Activated T-cell treated with anti-CD3 and anti-CD28 coated beads, Interleukin-2, amount 50 U/mL, for 72 hours (primary cell): ENCODE measurements at places on chromosomes 13 and 19. TPM values are rescaled to one million over a fixed set of nuclear protein-coding genes. Genes with fewer than 3 reads are reported as not detected.
A peak's percentile ranks its signal among the peaks of the same experiment; 100 is the strongest.

DNA sequence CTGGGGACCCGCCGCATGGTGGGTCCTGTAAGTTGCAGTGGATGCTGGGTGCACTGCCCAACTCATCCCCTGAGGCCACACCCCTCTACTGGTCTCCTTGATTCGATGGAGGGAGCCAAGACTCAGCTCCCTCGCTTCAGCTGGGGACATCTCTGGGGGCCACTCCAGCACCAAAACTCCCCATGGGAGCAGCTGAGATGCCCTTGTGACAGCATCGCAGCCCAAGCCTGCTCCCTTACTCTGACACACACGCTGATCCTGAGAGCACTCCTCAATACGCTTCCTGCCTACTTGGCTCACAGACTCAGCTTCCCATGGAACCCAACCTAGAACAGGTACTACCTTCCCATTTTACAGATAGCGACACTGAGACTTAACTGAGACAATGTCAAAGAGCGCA, 56.2 kb downstream of the PEPD start:
- DNase-seq: no peak

DNA sequence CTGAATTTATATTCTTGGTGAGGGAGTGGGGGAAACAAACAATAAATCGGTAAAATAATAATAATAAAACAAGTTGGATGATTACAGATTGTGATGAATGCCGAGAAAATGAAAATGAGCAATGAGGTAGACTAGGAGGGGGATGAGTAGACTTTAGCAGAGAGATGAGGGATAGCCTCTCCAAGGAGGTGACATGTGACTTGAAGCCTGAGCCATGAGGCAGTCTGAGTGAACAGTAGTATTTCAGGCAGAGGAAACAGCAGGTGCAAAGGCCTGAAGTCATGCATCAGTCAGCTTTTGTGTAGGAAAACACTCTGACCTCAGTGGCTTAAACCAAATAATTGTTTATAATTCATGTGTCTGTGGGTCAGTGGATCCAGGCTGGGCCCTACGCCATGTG, 4.6 kb downstream of the ZNF135 start:
- no peak for DNase-seq

GRCh38 chr19:33376423-33376822, 2.9 kb downstream of the CEBPG start:
- no peak for DNase-seq

DNA sequence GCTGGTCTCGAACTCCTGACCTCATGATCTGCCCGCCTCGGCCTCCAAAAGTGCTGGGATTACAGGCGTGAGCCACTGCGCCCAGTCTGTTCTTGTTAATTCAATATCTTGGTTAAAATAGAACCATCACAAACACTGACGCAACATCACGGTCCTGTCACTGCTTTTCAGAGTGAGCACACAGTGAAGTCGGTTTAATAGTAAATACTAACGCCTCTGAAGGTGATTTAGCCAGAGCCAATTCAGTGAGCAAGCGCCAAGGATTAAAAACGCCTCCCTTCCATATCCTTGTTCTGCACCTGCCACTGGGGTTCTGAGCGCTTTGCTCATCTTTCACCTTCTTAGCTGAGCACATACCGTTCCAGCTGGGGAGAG, 30.3 kb downstream of the LAMP1 start:
- DNase-seq: no peak

Gene PEAK3
- 0.09 TPM for total RNA-seq

DNA sequence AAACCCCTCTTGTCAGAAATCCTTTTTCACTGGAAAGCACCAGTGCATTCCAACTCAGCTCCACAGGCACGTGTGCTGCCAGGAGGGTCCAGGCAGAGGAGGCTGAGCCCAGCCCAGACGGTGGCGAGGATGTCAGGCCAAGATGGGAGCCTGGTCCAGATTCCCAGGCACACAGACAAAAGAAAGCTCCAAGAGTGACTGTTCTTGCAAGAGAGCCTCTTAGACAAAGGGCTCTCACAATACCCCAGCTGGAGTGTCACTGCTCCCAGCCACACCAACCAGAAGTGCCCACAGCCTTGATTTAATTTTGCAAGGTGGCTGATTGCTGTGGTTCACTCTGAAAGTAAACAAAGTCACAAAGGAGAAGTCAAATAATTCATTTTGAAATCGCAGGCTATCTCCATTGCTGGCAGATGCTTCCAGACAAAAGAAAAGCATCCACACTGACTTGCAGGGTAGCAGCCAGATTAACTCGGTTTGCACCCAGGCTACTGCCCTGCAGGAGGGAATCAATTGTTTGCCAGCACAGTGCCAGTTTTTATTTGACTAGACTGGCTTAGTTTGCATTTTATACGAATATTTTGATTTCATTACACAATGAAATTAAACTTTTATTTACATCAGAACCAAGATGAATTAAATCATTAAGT, 95.1 kb downstream of the RAB20 start:
- DNase-seq: no peak

Gene TNNI3
- not detected for total RNA-seq

Gene IQCN
- total RNA-seq: 2.2 TPM

GRCh38 chr13:41608839-41609177, 151.5 kb downstream of the RGCC start:
- DNase-seq: no peak

Gene GARIN5A
- not detected for total RNA-seq

Gene TSPAN16
- not detected for total RNA-seq

GRCh38 chr19:23095418-23095817, 21.4 kb upstream of the ZNF730 start:
- DNase-seq: no peak

Gene TSC22D1
- 11.8 TPM for total RNA-seq

DNA sequence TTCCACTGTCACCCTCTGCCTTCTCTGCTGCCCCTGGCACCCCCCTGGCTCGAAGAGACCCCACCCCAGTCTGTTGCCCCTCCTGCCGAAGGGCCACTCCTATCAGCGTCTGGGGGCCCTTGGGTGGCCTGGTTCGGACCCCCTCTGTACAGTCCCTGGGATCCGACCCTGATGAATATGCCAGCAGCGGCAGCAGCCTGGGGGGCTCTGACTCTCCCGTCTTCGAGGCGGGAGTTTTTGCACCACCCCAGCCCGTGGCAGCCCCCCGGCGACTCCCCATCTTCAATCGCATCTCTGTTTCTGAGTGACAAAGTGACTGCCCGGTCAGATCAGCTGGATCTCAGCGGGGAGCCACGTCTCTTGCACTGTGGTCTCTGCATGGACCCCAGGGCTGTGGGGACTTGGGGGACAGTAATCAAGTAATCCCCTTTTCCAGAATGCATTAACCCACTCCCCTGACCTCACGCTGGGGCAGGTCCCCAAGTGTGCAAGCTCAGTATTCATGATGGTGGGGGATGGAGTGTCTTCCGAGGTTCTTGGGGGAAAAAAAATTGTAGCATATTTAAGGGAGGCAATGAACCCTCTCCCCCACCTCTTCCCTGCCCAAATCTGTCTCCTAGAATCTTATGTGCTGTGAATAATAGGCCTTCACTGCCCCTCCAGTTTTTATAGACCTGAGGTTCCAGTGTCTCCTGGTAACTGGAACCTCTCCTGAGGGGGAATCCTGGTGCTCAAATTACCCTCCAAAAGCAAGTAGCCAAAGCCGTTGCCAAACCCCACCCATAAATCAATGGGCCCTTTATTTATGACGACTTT, 2.0 kb downstream of the ZFP36 start:
- DNase-seq: peak; percentile 39

Gene HS6ST3
- not detected for total RNA-seq

Gene CYP2A6
- not detected for total RNA-seq

DNA sequence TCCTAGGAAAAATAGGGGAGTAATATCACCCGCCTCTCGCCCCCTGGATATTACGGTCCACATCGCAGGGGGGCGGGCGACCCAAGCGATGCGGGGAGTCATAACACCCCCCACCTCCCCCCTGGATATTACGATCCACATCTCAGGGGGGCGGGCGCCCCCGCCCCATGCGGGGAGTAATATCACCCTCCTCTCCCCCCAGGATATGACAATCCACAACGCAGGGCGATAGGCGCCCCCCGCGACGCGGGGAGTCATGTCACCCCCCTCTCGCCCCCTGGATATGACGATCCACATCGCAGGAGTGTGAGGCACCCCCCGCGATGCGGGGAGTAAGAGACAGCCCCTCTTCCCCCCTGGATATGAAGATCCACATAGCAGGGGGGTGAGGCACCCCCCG, 684.4 kb upstream of the PCDH9 start:
- DNase-seq: no peak
